ENCODE measurements at places on chromosomes 2 and 18.

- no peak for DNase-seq
Observed at GRCh38 chr2:108825736-108826135, 39.2 kb downstream of the CCDC138 start.

- DNase-seq, result no peak
Observed at GRCh38 chr18:48077291-48077690, 146.8 kb upstream of the SMAD2 start.

DNA sequence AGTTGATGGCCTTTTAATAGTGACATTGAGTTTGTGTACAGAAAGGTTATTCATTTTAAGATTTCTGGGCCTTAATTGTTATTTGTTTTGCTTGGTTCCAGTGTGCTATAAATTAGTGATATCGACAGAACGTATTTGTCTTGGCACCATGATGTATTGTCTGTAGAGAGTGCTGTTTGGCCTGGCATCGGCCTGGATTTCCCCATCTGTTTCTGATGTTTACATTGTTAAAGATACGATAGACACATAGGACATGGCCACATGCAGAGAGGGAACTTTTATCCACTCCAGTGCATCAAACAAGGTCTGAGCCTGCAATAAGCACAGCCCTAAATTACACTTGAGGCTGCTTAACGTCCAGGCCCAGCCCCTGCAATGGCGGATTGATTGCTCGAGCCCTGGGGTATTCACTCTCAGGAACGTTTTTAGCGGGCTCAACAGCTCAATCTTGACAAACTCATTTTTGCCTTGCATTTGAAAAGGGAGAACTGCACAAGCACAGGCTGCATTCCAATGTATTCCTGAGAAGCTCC lies 144.7 kb downstream of the SLC4A3 start:
- no peak for DNase-seq

DNA sequence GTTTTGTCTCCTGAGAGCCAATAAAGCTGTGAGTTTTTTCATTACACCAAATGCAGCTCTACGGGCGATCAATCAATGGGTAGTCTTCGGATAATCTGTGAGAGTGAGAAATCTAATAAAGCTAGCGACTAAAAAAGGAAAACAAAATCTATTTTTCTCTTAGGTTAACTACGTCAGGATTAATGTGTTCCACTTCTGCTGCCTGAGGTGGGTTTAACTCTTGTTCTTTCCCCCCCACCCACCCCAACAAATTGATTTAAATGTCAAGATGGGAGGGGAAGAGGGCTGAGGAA lies 63.0 kb upstream of the PSMD14 start:
- no peak for DNase-seq

DNA sequence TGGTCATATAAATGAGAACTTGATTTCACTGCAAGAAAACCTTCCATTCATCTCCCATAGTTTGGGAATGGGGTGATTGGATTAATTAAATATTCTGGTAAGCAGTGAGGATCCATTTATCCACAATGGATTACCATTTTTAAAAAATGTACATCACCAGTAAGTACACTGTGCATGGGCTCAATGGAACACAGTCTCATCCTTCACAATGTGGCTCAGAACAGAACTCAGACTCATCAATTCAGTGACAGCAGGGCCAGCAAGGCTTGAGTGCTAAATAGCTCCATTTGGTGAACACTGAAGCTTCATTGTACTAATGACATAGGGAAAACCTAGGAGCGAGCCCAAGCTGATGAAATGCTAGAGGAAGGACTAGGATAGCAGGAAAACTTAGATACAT lies 223.8 kb downstream of the CMPK2 start:
- DNase-seq, result no peak

DNA sequence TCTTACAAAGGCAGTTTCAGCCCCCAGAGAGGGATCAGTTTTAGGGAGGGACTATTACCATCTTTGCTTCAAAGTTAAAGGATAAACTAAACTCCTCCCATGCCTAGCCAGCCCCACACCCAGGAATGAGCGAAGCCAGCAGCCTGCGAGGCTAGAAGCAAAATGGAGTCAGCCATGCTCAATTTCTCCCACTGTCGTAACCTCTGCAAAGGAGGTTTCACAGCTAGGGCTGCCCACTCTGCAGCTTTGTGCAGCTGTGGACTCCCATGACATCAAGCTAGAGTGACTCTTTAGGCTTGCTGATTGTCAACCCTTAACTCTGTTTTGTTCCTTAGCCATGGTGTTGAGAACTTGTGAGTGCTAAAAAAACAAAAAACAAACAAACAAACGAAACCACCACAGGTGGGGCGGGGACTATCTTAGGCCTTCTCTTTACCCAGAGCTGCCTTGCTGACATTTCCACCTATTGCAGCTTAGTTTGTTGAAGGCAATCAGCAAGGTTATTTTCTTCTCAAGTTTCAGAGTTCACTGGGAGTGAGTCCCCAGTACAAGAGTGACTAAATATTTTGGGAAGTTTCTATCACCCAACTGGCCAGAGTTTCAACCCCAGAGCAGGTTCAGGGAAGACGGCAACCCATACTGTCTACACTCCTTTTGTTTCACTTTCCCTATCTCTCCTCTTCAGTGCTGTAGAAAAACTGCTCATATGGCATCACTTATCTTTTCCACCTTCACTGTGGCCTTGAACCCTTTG lies 592.1 kb downstream of the XIRP2 start:
- no peak for DNase-seq

DNA sequence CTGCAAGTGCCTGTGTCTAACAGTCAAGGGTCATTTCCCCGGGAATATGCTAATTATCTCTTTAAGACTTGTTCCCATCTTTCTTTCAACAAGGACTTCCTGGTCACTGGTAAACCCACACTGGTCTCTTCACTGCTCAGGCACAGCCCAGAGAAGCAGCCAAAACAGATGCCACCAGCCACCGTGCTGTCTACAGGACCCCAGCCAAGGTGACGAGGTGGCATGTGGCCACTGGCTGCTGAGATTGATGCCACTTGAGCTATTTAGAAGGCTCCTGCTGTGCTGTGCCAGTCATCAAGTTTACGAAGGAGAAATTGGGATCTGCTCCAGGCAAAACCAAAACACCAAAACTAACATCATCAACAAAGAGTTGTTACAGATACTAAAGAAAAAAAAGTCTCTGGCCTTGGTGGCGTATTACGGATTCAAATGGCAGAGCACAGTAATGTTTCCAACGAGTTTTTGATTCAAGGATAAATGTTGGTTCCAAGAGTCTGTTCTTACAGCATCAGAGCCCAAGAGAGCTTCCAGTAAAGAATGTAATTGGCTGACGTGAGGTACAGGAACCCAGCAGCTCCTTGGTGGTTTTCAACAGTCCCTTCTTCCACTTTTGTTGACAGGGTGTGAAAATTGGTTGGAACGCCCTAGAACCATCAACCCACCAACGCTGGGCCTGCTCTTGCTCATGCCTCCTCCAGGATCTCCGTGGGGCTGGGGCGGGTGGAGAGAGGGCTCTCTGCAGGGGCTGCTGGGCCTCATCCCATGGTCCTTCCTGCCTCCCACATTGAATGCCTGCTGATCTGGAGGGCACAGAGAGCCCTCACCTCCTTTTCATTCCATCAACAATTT lies 63.7 kb upstream of the ZCCHC2 start:
- no peak for DNase-seq

GRCh38 chr2:123532994-123533393 lies 492.1 kb upstream of the CNTNAP5 start:
- DNase-seq, result no peak

DNA sequence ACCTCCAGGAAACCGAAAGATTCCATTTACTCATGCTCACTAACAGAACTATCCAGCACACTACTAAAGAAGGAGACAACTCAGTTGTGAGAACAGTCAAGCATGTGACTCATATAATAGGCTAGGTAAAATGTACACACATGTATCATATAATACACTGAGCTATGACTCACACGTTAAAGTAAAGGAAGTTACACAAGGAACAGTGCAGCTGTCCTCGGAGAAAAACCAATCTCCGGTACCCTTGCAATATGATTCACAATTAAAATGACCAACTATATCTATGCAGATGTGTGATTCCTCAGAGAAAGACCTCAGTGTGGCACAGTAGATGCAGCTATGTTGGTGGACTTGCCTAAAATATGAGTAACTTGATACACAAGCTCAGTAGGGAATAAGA lies 76.5 kb downstream of the STRN start:
- peak; percentile 59 for DNase-seq

DNA sequence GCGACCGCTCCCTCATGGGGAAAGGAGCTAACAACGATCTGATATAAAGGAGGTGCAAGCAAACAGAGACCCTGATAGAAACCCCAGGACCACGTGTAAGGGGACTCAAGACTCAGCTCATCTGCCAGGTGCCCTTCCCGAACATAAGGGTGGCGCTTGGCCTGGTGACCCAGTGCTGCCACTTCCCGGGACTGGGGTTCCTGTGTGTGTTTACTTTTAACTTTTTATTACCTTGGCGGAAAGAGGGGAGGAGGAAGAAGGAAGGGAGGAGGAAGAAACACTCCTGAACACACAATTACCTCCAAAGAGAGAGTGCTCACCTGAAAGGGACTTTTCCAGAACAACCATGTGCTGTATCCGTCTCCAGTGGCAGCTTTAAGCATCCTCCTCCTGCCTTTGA lies 56.5 kb upstream of the EDAR start:
- no peak for DNase-seq

- DNase-seq, result no peak
Observed at GRCh38 chr2:179348906-179349305, 84.3 kb upstream of the SESTD1 start.

GRCh38 chr2:63903003-63903402 lies 61.3 kb downstream of the UGP2 start:
- peak; percentile 19 for DNase-seq

- DNase-seq, result peak; percentile 61
Observed at GRCh38 chr18:53567929-53568574, 656.4 kb downstream of the MBD2 start.

DNA sequence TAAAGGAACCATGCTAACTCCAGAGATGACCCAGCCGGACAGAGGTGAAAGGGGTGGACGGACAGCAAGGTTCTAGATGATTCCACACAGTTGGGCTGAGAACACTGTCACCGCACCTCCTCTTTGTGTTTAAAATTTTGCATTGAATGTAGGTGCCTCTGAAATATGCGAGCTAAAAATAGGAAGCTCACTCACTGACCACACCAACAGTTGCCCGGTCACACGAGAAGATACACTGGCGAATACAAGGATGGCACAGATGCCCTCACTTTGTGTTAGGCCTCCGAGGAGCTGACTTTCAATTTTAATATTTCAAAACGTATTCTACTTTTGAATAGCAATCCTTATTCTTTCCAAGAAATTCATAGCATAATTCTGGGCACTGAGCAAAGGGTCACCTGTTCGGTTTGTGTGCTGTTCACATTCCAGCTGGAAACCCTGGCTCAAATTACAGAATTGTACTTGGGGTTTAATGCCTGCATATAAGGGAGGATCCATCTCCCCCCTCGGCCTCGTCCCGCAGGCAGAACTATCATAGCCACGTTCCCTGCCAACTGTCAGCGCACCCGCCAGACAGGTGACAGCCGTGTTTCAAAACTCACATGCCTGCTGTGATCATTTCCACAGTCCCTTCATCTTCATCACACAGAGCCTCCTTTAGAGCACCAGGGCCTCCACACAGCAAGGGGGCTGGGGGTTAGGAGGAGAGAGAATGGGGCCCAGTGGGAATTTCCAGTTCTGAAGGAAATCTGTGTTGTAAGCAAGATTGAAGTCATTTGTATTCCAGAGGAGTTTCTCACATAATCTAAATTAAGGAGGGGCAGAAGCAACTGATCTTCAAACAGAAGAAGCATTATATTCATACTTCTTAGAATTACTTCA lies 48.2 kb downstream of the ADI1 start:
- DNase-seq, result peak; percentile 51

GRCh38 chr2:195202163-195202845 lies 454.7 kb upstream of the SLC39A10 start:
- peak; percentile 4 for DNase-seq

DNA sequence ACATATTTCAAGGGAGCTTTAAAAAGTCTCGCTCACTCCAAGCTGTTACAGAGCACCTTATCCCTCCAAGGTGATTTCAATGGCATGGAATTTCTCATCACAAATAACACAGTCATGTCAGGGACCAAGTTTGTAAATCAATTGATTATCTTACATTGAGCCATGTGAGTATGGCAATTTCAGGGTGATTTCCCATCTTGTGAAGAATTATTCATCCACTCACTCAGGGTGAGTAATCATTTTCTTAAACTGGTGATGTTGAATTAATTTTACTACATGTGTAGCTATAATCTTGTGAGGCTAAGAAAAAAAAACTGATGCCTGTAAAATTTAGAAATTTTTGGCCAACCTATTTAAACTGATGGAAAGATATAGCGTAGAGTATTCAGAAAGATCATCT lies 3.3 kb upstream of the ABCA12 start:
- no peak for DNase-seq

- DNase-seq, result no peak
Observed at GRCh38 chr2:137020452-137021196, 255.3 kb downstream of the THSD7B start.

DNA sequence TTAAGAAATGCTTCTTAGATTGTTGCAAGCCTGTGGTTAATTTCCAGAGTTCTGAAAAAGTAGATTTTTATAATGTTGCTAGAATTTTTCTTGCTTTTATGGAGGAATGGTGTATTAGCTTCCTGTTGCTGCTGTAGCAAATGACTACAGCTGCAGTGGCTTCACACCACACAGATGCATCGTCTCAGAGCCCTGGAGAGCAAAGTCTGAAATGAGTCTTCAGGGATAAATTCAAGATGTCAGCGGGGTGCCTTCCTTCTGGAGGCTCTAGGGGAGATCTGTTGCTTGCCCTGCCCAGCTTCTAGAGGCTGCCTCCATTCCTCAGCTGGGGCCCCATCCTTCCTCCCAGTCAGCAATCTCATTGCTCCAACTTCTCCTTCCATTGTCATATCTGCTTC lies 187.8 kb downstream of the ZNF516 start:
- no peak for DNase-seq

DNA sequence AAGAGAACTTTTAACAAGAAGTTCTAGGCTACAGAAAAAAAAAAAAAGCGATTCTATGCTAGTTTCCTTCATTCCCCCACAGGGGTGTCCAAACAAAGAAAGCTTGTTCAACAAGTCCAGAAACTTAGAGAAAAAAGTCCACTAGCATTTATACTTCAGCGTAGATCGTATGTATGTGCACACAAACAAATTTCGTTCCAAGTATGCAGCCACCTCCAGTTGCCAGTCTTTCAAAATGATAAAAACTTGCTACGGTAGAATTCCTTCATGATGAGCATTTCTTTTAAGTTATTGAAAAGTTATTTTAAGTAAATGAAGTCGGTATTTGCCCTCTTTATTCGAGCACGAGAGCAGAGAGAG lies 3.7 kb upstream of the OTX1 start:
- peak; percentile 69 for DNase-seq

GRCh38 chr2:161107265-161107664 lies 53.0 kb upstream of the TANK start:
- no peak for DNase-seq

DNA sequence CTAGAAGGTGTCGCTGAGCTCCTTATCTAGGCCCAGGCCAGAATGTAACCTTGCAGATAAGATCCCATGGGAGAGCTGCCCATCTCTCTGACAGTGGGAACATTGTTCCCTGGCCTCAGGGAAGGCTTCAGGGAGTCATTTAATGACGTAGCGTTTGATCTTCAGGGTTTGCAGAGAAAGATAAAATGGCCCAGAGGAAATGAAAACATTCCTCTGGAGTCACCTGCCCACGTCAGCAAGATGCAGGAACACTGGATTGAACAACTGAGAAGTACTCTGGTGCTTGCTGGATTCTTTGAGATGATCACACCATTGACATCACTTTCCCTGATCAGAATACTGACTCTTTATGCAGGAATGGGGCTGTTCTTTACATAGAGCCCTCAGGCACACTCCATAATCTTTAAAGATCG lies 51.6 kb downstream of the MAPK4 start:
- no peak for DNase-seq

All from astrocyte of the hippocampus (primary cell).